ENCODE measurements at places on chromosomes 12 and 14. TPM values are rescaled to one million over a fixed set of nuclear protein-coding genes. Genes with fewer than 3 reads are reported as not detected.

DNA sequence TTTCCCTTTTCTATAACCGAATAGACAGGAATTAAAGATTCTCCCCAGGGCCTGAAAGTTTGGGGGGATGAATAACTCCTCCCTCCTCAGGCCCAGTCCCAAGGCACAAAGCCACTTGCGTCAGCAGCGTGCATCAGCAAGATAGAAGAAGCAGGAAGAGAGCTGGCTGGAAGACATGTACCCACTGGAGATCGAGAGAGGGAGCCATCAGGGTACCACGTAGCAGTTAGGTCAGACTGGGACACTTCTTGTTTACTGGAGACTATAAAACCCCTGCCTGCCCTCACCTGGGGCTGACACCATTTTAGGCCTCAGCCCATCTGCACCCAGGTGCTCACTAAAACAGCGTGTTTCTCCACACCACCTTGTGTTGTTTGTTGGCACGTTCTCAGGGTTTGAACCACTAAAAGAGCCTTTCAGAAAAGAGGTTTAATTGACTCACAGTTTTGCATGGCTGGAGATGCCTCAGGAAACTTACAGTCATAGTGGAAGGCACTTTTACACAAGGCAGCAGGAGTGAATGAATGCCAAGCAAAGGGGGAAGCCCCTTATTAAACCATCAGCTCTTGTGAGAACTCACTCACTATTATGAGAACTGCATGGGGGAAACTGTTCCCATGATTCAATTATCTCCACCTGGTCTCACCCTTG, 93.2 kb downstream of the TMTC3 start:
- DNase-seq, result no peak

GRCh38 chr14:100285021-100285912, 21.0 kb downstream of the SLC25A29 start:
- peak; percentile 94 for DNase-seq

DNA sequence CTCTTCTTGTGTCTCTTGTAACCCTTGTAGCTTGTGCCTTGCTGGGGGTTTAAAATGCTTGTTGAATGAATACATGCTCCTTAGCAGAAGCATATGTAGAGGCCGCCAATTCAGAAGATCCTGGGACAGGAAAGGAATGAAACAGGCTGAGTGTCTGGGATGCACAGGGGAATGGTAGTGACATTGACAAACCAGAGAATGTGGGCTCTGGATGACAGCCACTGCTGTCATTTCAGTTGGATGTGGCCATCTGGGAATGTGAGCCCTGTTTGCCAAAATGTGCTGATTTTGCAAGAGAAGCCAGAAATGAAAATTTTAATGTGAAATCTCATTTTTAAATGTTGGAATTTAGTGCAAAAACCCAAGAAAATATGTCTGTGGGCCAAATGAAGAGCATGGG, 136.8 kb downstream of the DACT1 start:
- no peak for DNase-seq

DNA sequence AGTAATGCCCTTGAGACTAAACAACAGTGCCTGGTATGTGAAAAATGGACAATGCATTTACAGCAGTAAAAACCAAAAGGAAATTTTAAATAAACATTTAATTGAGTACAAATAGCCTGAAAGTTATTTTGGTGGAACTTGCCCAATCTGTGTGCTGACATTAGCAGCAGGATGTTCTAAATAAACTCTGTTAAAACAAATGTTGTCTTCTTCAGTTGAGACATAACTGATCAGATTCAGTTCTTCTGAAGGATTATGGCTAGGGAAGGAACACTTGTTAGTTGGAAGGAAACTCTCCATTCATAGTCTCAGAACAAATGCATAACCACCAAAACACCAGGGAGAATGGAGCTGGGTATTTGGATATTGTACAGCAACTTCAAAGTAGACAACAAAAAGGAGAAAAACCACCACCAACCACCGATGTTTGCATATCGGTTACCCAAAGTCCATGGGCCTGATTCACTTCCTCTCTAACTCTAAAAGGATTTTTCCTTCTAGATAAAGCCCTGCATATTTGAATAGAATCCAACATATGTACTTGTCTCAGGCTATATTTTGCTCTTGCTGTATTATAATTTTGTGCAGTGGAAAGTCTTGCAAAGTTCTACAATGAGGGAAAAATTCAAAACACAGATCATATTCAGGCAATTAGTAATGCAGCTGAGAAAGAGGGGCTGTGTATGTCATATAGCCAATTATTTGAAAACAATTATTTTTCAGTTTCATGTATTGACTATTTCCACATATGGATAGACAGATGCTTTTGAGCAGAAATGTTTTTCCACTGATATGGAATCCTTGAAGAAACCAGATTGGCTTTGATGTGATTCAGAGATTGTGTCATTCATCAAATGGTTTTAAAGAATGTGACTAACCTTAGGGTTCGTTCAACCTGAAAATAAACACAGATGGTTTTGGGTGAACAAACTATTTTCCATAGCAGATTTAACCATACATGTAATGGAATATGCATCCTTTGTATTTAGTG, 152.2 kb upstream of the BMP4 start:
- no peak for DNase-seq

The KRT77 gene
- total RNA-seq, result not detected

DNA sequence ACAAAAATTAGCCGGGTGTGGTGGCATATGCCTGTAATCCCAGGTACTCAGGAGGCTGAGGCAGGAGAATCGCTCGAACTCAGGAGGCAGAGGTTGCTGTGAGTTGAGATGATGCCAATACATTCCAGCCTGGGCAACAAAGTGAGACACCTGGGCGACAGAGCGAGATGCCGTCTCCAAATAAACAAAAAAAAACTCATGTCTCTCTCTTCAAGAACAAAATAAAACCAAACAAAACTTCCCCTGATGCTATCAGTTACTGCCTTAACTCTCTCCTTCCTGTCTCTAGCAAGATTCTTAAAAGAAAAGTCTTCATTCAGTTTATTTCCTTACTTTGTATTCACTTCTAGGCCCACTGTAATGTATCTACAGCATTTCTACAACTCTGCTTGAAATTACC, 20.8 kb downstream of the KLHL28 start:
- no peak for DNase-seq

The NAP1L1 gene
- total RNA-seq, result 435 TPM

GRCh38 chr14:93994919-93995682, 2.0 kb upstream of the CCDC197 start:
- no peak for DNase-seq

DNA sequence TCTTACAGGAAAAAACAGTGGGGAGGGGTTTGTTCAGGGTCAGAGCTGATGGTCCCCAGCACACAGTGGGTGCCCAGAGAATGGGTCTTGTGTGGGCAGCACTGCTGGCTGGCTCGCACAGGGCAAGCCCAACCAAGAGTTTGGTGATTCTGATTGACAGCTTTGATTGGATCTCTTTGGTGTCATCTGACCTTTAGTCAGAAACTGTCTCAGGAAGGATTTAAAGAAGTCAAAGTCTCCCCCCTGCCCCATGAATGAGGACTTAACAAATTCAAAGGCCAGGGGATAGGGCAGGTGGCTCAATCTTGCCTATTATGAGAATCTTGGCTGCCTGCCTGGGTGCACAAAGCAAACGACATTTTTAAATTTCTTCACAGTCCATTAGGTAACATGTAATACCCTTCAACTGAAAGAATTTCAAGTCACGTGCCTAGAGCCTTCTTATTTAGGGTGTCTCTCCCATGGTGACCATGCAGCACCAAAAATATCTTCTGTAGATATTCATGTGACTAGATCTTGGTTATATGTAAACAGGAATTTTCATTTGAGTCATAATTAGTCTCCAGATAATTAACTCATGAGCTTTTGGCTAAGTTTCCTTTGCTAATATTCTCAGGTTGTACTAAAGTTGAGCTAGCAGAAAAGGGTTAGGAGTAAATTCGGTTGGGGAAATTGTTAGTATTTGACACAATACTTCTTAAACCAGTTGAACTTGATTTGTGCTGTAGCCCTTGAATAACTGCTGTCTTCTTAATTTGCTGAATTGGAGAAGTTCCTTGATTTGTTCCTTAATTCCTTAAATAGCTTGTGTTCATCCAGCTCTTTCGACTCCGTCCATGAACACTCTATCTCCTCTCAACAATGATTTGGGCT, 54.5 kb upstream of the HECTD1 start:
- no peak for DNase-seq

DNA sequence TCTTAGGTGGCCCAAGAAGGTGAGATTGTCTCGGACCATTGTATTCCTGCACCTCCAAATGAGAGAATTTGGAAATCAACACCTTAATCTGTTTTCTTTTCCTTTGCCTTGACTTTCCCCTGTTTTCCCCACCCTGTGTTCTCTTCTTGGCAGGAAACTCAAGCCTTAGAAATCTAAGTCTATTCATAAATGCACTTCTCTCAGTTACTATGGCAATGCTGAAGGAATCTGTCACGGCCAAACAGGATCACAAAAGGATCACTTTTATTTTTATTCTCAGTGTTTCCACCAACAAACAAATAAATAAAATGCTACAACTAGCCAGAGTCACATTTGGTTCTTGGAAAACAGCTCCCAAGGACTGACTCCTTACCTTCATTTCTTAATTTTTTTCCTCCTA, 270.5 kb downstream of the BCAT1 start:
- DNase-seq, result no peak

DNA sequence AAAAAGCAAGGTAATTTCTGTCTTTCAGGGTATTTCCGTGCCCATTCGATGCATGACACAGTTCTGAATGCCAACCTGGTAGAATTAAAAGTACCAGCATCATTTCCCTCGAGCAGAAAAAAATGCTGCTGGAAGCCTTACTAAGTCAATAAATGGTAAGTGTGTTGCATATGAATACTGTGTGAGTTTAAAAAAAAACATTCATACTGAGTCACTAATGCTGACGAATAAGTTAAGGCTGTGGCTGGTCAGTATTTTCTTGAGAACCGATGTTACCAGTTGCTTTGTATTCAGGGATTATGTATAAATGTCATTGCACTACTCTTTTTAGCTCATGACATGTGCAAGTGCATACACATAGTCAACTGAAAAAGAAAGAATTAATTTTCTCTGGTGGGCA, 710.2 kb downstream of the TRHDE start:
- no peak for DNase-seq

- DNase-seq, result no peak
These were observed 60.1 kb downstream of the NTN4 start for GRCh38 chr12:95730457-95730856.

The PTGER2 gene
- total RNA-seq, result 10.9 TPM

- no peak for DNase-seq
These were observed 114.6 kb upstream of the KRAS start for GRCh38 chr12:25365340-25365730.

- DNase-seq, result no peak
These were observed 771.4 kb downstream of the AACS start for GRCh38 chr12:125836647-125837046.

DNA sequence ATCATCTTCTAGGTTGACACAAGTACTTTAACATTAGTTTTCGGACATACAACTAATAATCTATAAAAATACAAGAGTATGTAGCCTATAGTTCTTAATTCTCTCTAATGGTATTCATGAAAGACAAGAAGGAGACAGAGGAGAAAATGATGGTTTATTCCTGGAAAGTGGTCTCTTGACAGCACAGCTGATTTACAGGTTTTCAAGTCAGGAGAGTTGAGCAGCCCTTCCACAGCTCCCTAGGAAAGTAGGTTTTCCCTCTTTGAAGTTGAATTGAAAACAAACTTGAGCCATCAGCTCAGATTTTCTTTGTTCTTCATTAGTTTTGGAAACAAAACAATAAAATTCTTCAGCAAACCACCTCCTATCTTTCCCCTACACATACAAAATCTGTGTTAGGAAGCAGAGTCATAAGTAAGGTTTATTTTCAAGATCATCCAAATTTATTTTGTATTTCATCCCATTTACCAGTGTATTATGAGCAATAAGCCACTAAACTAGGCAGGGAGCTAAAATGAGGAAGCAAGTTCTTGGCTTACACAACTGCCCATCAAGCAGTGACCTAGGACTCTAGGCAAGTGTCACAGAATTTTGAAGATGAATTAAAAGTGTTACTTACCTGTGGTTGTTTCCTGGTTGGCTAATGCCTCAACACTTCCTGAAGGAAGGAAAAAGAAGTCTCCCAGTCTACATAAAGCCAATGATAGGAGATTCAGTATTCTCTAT, 357.0 kb downstream of the BCAT1 start:
- no peak for DNase-seq

- no peak for DNase-seq
These were observed 21.4 kb upstream of the IGF1 start for GRCh38 chr12:102501773-102502172.

GRCh38 chr12:103799504-103799856, 41.6 kb downstream of the NT5DC3 start:
- DNase-seq, result no peak

GRCh38 chr14:77028384-77029231, at the start of gene IRF2BPL:
IRF2BPL (minus strand) TSS chr14:77028708; CDS start chr14:77027792, 916 bp downstream.
- DNase-seq, result peak; percentile 100

GRCh38 chr14:100015251-100015655, 50.0 kb upstream of the EVL start:
- no peak for DNase-seq

DNA sequence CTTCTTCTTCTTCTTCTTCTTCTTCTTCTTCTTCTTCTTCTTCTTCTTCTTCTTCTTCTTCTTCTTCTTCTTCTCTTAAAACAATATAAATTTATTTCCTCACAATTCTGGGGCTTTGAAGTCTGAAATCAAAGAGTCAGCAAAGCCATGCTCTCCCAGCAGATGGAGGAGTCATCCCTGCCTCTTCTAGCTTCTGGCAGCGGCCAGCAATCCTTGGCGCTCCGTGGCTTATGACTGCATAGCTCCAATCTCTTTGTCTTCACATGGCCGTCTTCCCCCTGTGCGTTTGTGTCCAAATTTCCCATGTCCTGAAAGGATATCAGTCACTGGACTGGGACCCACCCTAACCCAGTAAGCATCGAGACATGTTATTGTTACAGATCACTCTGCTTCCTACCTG, 22.9 kb downstream of the KCNA1 start:
- no peak for DNase-seq

The C12orf60 gene
- 0.51 TPM for total RNA-seq

DNA sequence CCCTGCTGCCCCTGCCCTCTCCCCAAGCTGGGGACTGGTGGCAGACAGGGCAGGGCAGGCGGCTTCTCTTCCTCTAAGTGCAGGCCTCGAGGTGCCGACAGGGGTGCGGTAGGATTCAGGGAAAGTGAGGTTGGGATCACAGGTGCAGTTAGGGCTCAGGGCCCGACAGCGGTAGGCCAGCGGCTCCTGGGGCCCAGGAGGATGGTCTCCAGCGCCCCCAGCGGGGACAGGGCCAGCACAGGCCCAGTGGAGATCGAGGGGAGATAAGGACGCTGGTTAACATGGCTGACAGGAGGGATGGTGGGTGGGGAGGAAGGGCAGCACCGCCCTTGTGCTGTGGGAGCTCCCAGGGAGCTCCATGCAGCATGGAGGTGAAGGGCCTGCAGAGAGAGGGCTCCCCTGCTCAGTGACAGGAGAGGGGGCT, 935 bp upstream of the CRIP1 start:
- no peak for DNase-seq

DNA sequence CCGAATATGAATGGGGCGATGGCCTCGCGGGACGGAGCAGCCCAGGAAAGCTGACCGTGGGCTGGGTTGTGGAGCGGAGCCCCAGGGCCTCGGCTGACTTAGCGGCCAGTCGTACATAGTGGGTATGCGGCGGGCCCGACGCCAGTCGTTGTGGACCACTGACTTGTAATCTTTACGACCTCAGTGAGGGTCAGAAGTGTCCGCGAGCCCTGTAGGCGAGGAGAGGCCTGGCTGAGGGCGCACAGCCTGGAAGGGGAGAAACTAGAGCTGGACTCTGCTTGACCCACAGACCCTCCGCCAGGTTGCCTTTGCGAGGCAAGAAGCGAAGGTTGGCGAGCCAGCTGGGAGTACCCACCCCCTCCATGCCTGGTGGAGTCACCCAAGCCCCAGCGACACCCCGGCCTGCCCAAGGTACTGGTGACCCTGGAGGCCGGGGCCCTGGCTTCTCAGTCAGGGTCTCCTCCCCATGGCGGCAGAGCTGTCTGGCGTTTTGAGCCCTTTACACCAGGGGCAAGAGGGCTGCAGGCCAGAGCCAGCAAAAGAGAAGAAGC, 15.6 kb upstream of the DYNC1H1 start:
- DNase-seq, result peak; percentile 84

The NTN4 gene
- total RNA-seq, result 11.6 TPM
